ENCODE measurements at places on chromosomes 2 and 18.

GRCh38 chr2:232505856-232506255 lies 14.3 kb upstream of the PRSS56 start:
- no peak for DNase-seq

DNA sequence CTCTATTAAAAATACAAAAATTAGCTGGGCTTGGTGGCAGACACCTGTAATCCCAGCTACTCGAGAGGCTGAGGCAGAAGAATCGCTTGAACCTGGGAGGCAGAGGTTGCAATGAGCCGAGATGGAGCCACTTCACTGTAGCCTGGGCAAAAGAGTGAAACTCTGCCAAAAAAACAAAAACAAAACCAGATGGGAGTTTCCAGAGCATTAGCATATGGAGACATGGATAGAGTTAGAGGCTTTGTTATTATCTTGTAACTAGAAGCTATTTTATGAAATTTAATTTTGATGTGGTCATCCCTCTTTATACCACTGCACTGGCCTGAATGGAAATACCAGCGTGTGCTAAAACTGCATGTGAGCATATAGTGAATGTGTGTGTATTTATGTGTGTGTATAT lies 58.9 kb downstream of the TRAPPC8 start:
- no peak for DNase-seq

DNA sequence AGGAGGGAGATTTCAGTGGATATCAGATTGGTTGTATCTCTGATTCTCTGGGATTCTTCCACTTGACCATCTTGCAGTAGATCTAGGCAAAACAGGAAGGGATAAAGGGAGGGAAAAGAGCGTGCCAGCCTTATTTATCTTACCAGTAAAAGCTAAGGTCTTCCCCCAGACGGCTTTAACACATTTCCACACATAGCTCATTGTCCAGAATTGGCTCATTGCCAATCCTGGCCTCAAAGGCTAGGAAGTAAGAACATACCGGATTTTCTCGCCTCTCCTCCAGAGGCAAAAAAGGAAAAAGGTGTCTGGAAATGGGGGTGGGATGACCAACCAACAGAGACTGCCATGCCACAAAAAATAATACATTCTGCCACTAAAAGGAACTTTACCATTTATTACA lies 411.6 kb upstream of the NRP2 start:
- DNase-seq = no peak

DNA sequence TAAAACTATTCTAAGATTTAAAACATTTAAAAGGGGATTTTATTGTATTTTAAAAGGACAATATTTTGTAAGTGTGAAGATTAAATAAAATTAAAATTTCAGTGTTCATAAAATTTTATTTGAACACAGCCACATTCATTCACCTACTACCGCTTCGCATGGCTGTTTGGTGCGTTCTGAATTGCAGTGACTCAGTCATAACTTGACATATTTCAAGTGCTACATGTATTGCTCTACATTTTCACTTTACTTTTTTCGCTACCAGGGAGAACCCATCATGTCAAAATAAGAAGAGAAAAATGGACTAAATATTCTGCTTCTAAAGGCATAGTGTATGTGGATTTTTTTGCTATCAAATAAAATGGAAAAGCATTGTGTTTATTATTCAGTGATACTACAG lies 8.7 kb downstream of the PTH2R start:
- DNase-seq = no peak

GRCh38 chr18:51169731-51170130 lies 27.8 kb downstream of the MEX3C start:
- no peak for DNase-seq

- peak; percentile 62 for DNase-seq
These were observed 11.9 kb downstream of the NR4A2 start for GRCh38 chr2:156320486-156321098.

DNA sequence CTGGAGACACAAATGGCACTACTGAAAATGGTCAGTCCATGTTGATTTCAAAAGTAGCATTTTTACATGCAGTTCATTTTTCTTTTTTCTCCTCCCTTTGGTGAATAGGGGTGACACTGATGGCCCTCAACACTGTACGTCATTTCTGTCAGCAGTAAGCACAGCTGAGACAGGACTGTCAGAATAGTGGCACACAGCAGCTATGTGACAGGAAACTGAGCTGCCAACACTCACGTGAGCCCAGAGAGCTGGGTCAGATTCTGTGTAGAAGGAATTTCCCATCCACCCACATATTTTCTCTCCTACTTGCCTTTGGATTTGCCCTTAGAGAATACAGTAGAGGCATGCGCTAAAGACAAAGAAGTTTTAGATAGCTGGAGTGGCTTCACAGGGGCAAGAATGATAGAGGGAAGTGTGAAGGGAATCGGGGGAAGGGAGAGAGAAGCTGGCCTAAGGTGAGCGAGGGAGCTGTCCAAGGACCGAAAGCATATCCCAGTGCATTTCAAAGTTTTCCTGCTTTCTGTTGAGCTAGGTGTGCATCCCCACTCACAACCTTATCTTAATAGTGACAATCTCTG lies 476.6 kb downstream of the CNTNAP5 start:
- peak; percentile 30 for DNase-seq

DNA sequence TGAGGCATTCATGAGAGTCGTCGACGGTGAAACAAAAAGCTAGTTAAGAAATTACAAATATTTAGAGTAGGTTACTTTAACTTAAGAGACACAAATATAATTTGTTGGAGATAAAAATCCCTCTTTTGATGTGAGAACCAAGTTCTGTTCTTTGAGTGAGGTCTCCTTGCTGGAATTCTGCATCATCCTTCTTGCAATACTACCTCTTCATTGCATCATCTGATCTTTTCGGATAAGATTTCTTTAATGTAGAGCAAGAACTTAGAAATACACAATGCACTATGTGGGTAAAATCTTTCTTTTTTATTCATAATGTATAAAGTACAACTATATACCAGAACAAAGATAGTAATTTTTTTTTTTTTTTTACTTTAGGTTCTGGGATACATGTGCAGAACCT lies 118.4 kb downstream of the ARL4C start:
- no peak for DNase-seq

GRCh38 chr2:166106431-166107015 lies 21.3 kb downstream of the SCN1A start:
- DNase-seq = no peak

DNA sequence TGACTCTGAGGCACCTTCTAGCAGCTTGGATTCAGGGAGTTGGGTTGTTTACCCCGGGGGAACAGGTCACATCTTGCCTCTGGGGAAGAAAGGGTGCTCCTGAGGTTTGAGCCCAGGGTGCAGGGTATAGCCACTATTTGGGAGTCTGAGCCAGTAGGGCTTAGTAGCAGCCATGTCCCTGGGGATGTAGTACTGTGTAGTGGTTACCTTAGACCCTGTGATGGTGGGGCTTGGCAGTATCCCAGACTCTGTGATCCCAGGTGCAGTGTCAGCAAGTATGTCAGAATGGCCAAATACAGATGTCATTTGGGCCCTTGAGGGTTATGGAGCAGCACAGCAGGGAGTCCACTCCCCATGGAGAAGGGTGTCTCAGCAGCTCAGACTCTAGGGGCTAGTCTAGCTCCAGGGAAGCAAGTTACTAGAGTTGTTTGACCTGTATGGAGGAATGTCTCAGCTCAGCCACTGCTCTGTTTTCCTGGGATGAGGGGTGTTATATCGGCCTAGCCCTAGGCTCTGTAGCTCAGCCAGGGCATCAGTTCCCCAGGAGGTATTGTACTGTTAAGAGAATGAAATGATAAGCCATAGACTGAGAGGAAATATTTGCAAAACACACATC lies 151.3 kb downstream of the UBR3 start:
- DNase-seq = no peak

DNA sequence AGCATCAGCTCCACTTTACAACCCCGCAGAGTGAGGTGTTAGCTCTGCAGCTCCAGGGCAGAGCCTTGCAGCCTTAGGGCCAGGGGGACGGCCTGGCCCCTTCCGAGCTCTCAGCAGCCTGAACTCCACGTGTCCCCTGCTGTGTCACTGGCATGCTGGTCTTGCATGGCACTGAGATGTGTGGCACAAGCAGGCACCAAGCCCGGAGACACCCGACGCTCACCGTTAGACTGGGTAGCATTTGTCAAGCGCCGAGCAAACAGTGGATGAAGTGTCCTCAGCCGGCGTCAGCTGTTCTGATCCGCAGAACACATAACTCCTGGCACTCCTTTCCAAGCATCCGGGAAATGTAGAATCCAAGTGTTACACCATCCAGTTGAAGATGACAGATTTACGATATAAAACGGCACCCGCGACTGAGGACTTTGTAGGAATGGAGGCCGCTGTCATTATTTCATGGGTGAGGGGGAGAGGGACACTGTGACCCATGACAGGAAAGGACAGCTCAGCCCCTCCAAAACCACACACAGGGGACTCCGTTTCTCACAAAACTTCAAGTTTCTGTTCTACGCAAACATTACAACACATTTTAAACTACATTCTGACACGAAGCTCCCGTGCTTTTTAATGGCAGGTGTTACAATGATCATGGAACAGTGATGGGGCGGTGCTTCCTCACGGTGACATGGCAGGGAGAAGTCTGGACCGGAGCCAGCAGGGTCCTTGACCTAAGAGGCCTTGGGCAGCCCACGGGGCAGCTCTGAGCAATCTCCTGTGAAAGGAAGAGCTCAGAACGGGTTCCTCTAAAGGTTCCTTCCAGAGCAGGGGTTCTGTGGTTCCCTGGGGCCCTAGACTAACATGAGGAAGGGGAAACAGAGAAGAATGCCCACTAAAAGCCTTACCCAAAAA lies 89.4 kb downstream of the HDAC4 start:
- DNase-seq = peak; percentile 59

- DNase-seq = peak; percentile 52
These were observed 75.5 kb upstream of the ZNF532 start for GRCh38 chr18:58788971-58789875.

GRCh38 chr2:165902934-165903333 lies 50.6 kb downstream of the TTC21B start:
- DNase-seq = no peak

- DNase-seq = no peak
These were observed 136.4 kb downstream of the HDAC4 start for GRCh38 chr2:239264492-239264837.

DNA sequence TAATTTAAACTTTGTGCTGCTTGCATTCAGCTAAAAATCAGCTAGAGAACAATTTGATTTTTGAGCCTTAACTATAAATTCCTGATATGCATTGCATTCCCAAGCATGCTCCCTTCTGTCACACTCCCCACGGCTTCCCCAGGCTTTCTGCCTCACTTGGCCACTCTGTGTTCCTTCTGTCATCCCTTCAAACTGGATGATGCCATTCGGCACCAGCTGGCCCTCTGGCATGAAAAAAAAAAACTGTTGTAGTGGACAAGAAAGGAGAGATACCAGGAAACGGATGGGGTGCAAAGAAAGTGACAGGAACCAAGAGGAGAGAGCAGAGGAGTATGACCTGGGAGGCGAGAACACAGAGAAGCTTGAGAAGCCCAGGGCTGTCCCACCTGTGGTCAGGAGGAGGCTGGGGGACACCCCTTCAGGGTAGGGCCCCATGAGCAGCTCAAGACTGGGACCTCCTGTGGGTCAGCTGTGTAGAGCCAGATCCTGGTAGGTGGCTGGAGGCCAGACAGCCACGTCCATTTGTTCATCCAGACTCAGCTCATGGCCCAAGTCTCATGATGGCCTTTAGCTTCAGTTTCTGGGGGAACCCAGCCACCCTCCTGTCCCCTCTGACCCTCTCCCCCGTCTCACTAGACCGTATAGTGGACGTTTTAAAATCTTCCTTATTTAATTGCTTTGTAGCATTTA lies 211.8 kb downstream of the GBX2 start:
- no peak for DNase-seq

GRCh38 chr18:48615566-48616401 lies 77.0 kb downstream of the CTIF start:
- no peak for DNase-seq

- DNase-seq = no peak
These were observed 692.4 kb downstream of the CPS1 start for GRCh38 chr2:211248841-211249240.

- no peak for DNase-seq
These were observed 68.5 kb downstream of the NCOA1 start for GRCh38 chr2:24559473-24560113.

DNA sequence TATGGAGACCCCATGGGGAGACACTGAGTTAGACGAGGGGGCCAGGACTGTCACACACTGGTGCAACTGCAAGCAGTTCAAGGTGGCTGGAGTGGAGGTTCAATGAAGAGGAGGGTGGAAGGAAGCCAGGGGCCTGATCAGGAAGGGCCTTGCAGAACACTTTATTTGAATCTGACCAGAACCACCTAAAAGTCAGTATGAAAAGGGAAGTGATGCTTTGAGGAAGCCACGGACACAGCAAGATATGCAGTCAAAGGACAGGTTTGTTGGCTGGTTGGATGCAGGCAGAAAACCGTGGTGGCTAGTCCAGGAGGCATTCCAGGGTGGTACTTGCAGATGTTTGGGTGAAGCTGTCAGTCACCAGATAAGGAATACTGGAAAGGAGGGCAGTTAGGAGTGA lies 3.5 kb upstream of the FAM124B start:
- no peak for DNase-seq

DNA sequence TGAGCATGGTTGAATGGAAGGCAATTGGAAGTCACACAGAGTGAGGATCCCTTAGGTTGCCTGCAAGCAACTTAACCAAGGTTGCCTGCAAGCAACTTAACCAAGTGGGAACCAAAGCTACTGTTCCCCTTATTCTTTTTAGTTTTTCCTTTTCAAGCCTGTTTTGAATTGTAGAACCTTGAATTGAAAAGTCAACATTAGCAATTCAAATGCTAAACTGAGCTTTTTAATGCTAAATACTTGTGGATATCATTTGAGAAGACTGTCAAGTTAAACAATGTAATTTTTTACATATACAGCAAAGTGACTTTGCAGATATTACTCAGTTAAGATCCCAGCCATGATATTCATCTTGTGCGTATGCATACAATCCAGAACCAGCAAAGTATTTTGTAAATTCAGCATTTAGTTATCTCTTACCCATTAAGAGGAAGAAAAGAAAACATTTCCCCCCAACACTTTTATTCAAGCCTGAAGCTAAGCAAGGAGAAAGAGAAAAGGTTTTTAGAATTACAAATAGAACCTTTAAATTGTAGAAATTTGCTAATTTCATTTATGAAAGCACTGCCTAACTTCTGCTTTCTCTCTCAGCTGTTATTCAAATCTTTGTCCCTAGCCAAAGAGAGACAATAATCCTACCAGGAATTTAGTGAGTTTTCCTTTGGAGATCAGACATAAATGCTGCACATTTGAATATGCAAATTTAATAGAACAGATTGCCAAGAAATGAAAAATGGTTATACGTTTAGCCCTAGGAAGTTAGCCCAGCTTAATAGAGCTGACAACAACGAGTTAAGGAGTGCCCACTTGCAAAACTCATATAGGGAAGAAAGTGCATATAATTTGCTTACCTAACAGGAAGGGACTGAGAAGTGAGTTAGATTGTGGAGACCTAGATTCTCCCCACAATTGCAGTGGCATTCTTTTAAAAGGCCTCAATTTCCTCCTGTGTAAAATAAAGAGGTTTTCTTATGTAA lies 643.2 kb upstream of the PIK3C3 start:
- no peak for DNase-seq

GRCh38 chr2:71938659-71939587 lies 208.7 kb downstream of the CYP26B1 start:
- no peak for DNase-seq

GRCh38 chr2:152573168-152573567 lies 144.1 kb downstream of the PRPF40A start:
- DNase-seq = no peak
